ENCODE measurements at places on chromosomes 1 and 21. TPM values are rescaled to one million over a fixed set of nuclear protein-coding genes. Genes with fewer than 3 reads are reported as not detected.

- no peaks in the 10 kb centered on the region for H3K27me3 ChIP-seq
- peaks cover 11% of the 10 kb centered on the region for H3K36me3 ChIP-seq
- H3K27ac ChIP-seq = no peak overlapping the region
- no peak overlapping the region for H3K4me3 ChIP-seq
Observed at GRCh38 chr1:168091063-168091462, 45.7 kb downstream of the GPR161 start.

DNA sequence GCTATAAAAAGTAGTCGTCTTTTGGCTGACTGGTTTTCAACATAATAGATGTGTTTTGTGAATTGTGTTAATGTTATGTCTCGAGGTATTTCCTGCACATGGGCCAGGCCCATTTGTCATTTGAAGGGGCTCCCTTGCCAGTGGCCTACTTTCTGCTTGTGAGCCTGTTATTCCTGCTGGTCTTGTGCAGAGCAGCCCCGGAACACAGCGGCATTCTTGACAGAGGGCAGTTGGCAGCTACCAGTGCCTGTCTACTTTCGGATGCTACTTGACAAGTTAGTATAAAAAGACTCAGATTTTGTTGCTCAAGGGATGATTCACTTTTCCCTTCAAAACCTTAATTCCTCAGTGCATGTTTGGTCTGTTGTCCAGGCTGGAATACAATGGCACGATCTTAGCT lies 28.5 kb downstream of the PGM1 start:
- H3K36me3 ChIP-seq = no peaks in the 10 kb centered on the region
- H3K4me1 ChIP-seq = no peaks in the 10 kb centered on the region
- no peak overlapping the region for H3K27ac ChIP-seq
- no peak overlapping the region for H3K4me3 ChIP-seq
- H3K27me3 ChIP-seq = no peaks in the 10 kb centered on the region

- H3K27me3 ChIP-seq = no peaks in the 10 kb centered on the region
- no peaks in the 10 kb centered on the region for H3K4me1 ChIP-seq
- no peak for DNase-seq
- no peak overlapping the region for H3K4me3 ChIP-seq
- no peak overlapping the region for H3K27ac ChIP-seq
Observed at GRCh38 chr1:31660871-31661455, 16.3 kb upstream of the PEF1 start.

- peak; percentile 81 for DNase-seq
- peaks cover 80% of the 10 kb centered on the region for H3K4me1 ChIP-seq
- no peaks in the 10 kb centered on the region for H3K27me3 ChIP-seq
- no peaks in the 10 kb centered on the region for H3K36me3 ChIP-seq
- no peak overlapping the region for H3K4me3 ChIP-seq
Observed at GRCh38 chr1:85320371-85321131, 44.1 kb upstream of the BCL10 start.

DNA sequence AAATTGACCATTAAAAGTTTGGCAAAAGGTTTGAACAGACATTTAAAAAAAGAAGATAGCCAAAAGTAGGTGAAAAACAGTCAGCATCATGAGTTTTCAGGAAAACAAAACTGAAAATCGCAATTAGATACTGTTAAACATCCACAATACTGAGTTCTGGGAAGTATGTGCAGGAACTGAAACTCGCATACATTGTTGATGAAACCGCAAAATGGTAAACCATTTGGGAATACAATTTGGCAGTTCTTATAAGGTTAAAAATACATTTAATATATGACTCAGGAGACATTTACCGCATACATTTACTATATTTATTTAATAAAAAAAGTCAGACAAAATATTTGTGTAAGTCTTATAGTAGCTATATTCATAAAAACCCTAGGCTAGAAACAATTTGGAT lies 393.2 kb downstream of the COL11A1 start:
- H3K4me1 ChIP-seq = no peaks in the 10 kb centered on the region
- DNase-seq = no peak
- H3K36me3 ChIP-seq = no peaks in the 10 kb centered on the region
- H3K27ac ChIP-seq = no peak overlapping the region

GRCh38 chr1:9078015-9078751 lies 8.7 kb upstream of the SLC2A5 start:
- H3K4me3 ChIP-seq = no peak overlapping the region
- no peaks in the 10 kb centered on the region for H3K36me3 ChIP-seq
- H3K27me3 ChIP-seq = no peaks in the 10 kb centered on the region
- H3K27ac ChIP-seq = no peak overlapping the region

The IGFN1 gene
- total RNA-seq = not detected

DNA sequence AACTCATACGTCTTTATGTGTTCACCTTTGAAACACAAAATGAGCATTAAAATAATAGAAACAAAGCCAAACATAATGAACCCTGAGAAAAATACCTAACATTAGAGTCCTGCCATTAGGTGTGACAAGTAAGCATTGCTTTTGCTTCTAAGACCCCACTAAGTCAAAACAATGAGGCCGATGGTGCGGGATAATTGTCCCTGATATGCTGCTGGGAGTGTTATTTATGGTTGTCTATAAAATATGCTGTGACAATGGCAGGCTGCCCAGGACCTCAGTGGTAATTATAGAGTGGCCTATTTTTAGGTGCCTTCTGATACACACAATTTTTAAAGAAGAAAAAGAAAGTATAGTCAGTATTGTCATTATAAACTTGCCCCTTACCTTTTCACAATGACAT lies 1423.1 kb downstream of the AMY1C start:
- H3K4me1 ChIP-seq = no peaks in the 10 kb centered on the region
- no peaks in the 10 kb centered on the region for H3K27me3 ChIP-seq
- no peaks in the 10 kb centered on the region for H3K36me3 ChIP-seq
- no peak overlapping the region for H3K4me3 ChIP-seq
- no peak overlapping the region for H3K27ac ChIP-seq

DNA sequence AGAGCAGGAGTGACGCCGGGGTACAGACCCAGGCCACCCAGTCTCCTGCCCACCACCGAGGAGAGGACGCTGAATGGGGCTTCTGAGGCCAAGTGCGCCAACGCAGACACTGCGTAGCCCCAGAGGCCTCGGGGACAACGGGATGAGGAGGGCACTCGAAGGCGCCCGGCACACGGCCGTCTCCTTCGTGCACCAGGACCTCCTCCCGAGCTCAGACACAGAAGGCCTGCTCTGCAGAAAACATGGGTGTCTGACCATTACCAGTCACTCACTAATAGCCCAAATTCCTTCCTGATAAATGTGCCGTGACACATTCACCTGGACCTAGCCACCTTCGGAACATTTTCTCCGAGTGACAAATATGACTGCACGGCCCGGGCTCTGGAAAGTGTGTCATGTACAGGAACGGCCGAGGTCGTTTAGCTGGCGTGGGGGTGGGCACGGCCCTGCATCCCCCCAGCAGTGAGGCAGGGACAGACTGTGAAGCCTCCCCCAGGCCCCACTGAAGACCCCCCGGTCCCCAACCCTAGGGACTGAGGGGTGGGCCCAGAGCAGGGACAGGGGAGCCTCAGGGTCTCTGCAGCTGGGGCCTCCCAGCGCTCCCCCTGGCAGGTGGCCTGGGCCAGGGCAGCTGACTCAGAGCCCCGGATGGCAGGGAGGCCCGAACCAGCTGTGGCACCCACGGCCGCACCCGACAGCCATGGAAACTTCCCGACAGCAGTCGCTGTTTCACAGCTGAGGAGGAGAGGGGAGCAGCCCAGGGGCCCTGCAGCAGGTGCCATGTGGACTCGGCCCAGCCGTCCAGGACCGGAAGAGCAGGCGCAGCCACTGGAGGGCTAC lies 16.7 kb upstream of the COL6A2 start:
- no peaks in the 10 kb centered on the region for H3K36me3 ChIP-seq
- DNase-seq = no peak
- no peaks in the 10 kb centered on the region for H3K27me3 ChIP-seq
- H3K27ac ChIP-seq = no peak overlapping the region
- H3K4me3 ChIP-seq = no peak overlapping the region

The HEYL gene
- total RNA-seq = not detected

The OR2W3 gene
- total RNA-seq = not detected

The BGLAP gene
- 2.4 TPM for total RNA-seq

The C1orf94 gene
- not detected for total RNA-seq

The PRKAA2 gene
- total RNA-seq = 0.78 TPM

The DCDC2B gene
- not detected for total RNA-seq

- DNase-seq = no peak
- no peaks in the 10 kb centered on the region for H3K4me1 ChIP-seq
- H3K27ac ChIP-seq = no peak overlapping the region
- no peaks in the 10 kb centered on the region for H3K36me3 ChIP-seq
- H3K4me3 ChIP-seq = no peak overlapping the region
Observed at GRCh38 chr1:6095511-6096242, 50.0 kb downstream of the KCNAB2 start.

Data from endothelial cell of umbilical vein (primary cell).